Stimulated activated CD4-positive, alpha-beta T cell treated with anti-CD3 and anti-CD28 coated beads, Interleukin-4, amount 100 ng/mL, for 48 hours (primary cell): ENCODE measurements at places on chromosomes 4 and X.

- no peak for DNase-seq
Observed at GRCh38 chr4:151484396-151485102, 75.6 kb downstream of the FHIP1A start.

DNA sequence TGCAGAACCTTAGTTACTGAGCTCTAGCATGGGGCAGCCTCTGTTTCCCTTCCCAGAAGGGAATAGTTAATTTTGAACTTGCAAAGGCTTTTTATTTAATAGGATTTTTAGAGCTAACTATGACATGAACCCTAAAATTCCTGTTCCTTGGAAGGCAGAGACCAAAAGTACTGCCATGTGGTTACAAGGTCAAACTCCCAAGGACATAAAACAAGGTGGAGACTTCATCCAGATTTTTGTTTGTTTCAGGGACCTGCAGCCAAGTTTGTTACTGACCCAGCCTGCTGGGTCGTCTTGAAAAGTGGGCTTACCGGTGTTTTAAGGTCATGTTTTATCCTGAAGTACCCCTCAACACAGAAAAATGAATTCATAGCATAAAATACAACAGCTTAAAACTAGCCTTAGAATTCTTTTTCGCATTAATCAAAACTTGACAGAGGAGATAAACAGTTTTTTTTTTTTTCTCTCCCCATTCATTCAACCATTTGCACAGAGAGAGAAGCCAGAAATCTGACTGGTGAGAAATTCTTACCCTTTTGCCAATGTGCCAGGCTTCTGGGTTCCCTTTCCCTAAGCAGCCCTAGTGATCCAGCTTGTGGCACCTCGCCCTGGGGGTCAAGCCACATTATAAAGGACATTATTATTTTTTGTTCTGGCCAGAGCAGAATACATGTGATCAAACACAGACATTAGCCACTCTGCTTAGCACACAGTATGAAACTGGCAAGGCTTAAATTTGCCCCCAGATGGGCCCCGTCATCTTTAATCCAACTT lies 21.5 kb upstream of the GRPEL1 start:
- no peak for DNase-seq

- no peak for DNase-seq
Observed at GRCh38 chr4:184550476-184550875, 76.1 kb upstream of the IRF2 start.

DNA sequence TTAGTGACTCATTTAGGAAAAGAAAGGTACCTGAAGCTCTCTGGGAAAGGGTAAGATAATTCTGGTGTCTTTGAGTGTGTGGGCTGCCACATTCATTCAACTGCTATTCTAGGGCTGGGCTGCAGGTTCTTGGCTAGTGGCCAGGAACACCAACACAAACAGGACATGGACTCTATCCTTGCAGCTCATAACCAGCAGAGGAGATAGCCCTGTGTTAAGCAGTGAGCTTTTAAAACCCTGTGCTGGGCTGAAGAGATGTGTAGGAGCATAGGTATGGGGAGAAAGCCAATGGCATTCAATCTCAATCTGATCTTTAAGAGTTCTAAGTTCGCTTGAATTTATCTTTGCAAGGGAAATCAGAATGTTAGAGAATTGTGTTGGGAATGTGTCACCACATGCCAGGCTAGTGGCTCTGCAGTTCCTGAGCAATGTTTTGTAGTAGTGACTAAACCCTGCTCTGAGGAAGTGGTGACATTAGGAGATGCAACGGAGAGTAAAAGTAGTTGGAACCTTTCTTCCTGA lies 39.2 kb downstream of the SGMS2 start:
- DNase-seq = peak; percentile 11

- DNase-seq = no peak
Observed at GRCh38 chrX:20863649-20864048, 510.6 kb upstream of the CNKSR2 start.

DNA sequence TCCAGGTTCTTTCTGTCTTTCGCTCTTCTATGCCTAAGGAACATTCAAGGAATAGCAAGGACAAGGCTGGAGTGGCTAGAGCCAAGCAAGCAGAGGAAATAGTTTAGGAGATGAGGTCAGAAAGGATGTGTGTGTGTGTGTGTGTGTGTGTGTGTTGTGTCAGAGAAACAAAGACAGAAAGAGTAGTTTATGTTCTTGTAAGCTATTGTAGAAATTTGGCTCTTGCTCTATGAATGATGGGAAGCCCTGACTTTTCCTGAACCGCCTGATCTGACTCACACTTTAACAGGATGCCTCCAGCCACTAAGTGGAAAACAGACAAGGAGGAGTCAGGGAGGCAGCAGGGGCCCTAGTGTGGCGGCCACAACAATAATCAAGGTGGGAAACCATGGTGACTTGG lies 39.7 kb downstream of the LGI2 start:
- DNase-seq = no peak

- DNase-seq = no peak
Observed at GRCh38 chrX:153739754-153740486, 15.3 kb downstream of the ABCD1 start.

DNA sequence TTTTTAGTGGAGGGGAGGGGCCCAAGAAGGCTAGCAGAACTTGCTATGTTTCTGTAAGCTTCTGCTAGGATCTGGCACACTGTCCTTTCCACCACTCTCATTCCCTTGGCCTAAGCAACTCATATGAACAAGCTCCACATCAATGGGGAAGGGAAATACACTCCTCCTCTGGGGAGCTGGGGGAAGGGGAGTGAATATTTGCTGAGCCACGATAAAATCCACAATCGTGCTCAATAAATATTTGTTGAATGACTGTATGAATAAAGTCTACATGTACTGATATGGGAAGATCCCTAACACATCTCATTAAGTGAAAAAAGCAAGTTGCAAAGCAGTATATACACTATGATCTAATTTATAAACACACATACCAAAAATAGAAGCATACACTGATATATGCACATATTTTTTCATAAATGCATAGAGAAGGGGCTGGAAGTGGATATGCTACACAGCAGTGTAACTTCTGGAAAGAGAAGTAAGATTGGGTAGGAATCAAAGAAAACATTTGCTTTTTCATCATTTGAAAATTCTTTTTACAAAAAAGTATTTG lies 95.8 kb upstream of the EFHC2 start:
- DNase-seq = no peak

GRCh38 chr4:90189178-90189577 lies 62.0 kb downstream of the CCSER1 start:
- DNase-seq = no peak

- no peak for DNase-seq
Observed at GRCh38 chr4:97498875-97499274, 644.4 kb downstream of the STPG2 start.

GRCh38 chr4:75542824-75543223 lies 13.0 kb upstream of the ODAPH start:
- DNase-seq = no peak

GRCh38 chr4:99945718-99946355 lies 581 bp downstream of the DNAJB14 start:
- no peak for DNase-seq

GRCh38 chr4:15675356-15675755 lies 6.3 kb upstream of the FAM200B start:
- DNase-seq = no peak

GRCh38 chr4:187357045-187357643 lies 633.5 kb upstream of the FAT1 start:
- no peak for DNase-seq

DNA sequence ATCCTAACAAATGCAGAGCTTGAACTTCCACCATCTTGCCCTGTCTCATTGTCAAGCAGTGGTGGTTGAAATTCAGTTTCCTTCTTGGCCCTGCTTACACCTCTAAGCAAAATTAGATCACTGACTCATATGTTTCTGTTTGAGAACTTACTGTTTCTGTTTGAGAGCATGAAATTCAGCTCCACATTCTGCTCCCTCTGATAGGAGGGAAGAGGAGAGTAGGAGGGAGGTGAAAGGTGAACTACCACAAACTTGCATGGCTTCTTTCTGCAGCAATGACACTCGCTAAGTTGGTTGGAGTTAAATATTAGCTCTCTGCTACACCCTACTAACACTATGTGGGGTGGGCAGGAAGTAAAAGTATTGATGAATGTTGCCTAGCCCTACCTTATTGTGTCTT lies 117.8 kb upstream of the EDA2R start:
- DNase-seq = no peak

DNA sequence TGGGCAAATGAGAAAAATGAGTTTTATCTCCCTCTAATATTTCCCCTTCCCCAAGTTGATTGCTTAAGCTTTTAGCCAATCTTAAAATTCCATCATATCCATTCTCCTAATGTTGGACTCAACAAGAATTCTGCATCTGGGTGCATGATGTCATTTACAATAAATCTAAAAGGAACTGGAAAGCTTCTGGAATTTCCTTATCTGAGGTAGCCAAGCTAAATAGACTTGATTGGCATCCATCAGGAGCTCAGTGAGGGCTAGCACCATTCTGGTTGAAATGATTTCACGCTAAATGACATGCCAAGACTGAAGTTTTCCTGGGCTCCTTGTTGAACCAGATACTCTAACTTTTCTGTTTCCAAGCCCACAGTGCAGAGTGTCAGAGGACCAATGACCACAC lies 110.3 kb upstream of the SCML1 start:
- no peak for DNase-seq

GRCh38 chr4:2304321-2304876 lies 42.5 kb upstream of the MXD4 start:
- no peak for DNase-seq

- DNase-seq = no peak
Observed at GRCh38 chr4:95084584-95084983, 326.8 kb downstream of the BMPR1B start.

DNA sequence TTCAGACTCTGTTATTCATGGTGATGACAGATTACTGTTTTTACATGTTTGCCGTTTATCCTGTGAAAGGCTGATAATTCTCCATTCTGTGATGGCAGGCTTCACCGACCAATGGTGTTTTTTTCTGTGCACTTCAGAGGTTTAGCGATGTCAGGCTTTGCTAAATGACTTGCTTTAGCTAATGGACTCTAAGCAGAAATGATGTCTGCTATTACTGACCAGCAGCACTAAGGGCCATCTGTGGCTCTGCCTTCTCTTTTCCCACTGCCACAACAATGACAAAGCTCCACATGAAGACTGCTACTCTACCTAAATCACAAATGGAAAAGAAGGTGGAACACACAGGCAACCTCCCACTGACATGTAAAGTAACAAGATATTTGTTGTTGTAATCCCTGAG lies 68.4 kb upstream of the ALB start:
- no peak for DNase-seq

- DNase-seq = no peak
Observed at GRCh38 chr4:184439386-184439785, 35.0 kb downstream of the IRF2 start.

- no peak for DNase-seq
Observed at GRCh38 chrX:124208660-124209059, 123.8 kb upstream of the TEX13D start.

- no peak for DNase-seq
Observed at GRCh38 chrX:120512627-120513026, 43.5 kb upstream of the LAMP2 start.

DNA sequence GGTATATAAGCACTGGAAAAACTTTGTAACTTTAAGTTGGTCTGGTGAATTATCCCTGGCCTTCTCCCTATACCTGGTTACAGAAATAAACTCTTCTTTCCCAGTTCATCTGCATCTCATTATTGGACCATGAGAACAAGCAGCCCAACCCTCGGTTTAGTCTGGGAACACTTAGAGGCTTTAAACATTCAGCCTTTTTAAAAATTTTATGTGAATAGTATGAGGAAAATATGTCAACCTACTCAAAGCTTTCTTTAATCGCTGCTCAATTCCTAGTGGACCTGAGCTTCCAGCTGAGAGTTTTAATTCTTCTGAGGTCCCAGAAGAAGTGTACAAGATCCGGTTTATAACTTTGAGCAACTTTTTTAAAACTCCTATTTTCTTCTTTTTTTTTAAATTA lies 358.6 kb upstream of the NOCT start:
- no peak for DNase-seq

DNA sequence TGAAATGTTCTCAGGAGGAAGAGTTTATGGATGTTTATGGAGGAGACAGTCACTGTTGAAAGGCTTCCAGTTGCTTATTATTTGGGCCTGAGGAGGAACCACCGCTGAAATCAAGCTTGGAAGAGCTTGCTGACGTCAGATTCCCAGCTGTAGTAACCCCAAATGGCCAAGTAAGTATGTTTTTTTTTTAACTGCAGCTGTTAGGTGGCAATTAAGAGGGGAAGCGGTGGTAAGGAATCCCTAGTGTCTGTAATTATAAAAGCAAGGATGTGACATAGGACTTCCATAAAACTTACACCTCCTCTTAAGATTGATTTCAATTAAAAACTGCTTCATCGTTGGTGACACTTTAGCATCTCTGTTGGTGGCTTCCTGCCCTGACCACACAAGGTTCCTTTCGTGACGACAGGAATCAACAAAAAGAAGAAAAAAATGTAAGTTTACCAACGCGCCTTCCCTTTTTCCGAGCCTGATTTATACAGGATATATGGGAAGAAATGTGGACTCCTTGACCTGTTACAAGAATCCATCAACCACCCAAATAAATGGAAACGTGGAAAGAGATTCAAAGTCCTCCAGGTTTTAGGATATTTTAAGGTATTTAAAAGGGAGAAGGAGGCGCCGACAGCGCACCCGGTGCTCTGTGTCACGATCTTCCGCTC lies 884 bp downstream of the RELL1 start:
- DNase-seq = no peak

DNA sequence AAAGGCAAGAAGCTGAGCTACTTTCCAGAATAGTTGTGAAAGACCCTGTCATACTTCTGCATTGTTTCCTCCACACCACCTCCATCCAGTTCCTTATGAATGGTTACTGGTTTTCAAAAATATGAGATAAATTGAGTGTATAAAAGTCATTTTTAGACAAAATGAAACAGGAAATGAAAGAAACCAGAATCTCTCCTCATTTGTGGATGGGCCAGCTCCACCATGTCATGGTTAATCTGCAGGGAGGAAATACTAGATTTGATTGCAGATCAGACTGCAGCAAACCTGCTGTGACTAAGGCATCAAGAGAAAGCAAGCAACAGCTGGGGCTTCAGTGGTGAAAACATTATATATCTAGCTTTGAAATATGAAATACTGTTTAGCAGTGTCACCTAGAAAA lies 23.8 kb downstream of the F9 start:
- DNase-seq = no peak

- no peak for DNase-seq
Observed at GRCh38 chr4:129322920-129323319, 227.0 kb downstream of the C4orf33 start.

DNA sequence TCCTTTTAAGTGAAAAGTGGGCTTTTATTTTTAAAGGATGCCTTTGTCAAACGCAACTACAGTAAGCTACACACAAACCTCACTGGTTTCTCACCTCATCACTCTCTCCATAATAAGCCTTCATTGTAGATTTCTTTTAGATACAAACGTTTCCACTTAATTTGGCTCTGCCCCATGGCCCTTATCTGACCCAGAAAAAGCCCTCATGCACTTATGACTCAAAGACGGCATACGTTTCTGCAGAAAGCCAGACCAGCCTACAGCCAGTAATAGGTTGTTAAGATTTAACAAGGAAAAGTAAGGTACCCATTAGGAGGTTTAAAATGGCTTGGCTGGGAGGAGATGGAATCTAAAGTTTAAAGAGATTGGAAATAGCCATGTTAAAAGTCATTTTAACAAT lies 914.6 kb upstream of the INTU start:
- no peak for DNase-seq
